ENCODE measurements at places on chromosomes 1 and 21. TPM values are rescaled to one million over a fixed set of nuclear protein-coding genes. Genes with fewer than 3 reads are reported as not detected.
A peak's percentile ranks its signal among the peaks of the same experiment; 100 is the strongest.

DNA sequence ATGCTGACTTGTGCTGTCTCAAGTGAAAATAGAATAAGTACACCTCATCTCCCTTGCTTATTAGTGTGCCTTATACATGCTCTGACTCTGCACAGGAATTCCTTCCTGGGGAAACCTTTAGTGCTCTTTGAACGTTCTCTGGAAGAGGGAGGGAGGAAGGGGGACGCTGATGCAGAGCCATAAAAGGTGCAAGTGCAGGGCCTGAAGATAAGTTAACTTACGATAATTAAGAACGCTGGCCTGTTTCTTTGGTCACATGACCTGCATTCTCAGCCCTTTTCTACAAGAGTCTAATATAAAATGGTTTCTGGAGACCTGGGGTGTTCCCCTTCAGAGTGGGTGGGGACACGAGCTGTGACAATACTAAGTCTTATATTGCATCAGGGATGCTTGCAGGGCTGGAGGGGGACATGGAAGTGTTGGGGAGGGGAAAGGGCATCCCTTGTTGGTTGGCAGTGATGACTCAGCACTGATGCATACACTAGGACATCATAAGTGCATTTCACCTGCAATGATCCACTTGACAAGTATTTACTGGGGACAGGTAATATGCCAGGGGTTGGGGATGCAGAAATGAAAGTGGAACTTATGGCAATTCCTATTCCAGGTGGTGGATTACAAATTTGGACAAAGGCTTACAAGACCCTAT lies 26.3 kb upstream of the KIAA0040 start:
- H3K4me3 ChIP-seq: no peak overlapping the region
- no peak for DNase-seq
- H3K36me3 ChIP-seq: peaks cover 3% of the 10 kb centered on the region
- no peaks in the 10 kb centered on the region for H3K27me3 ChIP-seq
- peaks cover 7% of the 10 kb centered on the region for H3K4me1 ChIP-seq

DNA sequence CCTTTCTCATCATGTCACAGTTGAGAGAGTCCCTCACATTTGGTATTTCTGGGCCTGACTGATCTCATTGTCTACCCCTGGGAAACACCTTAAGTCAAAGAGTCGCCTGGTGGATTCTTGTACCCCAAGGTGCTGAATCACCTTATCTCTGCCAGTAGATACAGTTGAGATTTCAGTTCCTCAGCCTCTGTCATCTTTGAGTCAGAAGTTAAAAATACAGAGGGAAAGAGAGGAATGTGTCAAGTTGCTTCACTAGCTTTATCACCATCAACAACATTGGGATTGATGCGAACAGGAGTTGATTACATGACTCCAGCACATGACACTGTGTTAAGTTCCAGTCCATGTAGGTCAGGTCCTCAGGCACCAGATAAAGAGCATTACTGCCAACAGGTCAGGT lies 513.0 kb downstream of the NUF2 start:
- H3K27ac ChIP-seq: no peak overlapping the region
- no peaks in the 10 kb centered on the region for H3K27me3 ChIP-seq
- no peaks in the 10 kb centered on the region for H3K4me1 ChIP-seq
- H3K36me3 ChIP-seq: no peaks in the 10 kb centered on the region
- DNase-seq: no peak

DNA sequence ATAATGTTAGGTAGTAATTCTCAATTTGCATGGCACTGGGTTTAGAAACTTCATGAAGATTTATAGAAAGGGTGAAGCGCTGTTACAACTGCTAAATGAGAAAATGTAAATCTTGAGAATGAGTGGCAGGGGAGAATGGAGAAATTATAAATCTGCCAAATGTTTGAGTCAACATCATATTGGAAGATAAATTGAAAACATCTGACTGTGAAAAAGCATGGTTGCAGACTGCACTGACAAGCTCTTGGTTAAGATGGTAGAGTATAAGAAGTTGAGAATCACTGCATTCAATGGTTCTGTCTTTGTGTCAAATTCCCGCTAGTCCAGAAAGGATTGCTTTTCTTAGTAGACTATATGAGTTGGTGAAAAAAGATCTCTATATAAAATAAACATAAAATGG lies 113.3 kb upstream of the DUSP10 start:
- no peaks in the 10 kb centered on the region for H3K36me3 ChIP-seq
- H3K4me3 ChIP-seq: no peak overlapping the region
- H3K4me1 ChIP-seq: peaks cover 2% of the 10 kb centered on the region
- DNase-seq: no peak
- no peak overlapping the region for H3K27ac ChIP-seq

GRCh38 chr1:116256875-116257274 lies 116.2 kb upstream of the ATP1A1 start:
- peaks cover 1% of the 10 kb centered on the region for H3K27me3 ChIP-seq
- no peaks in the 10 kb centered on the region for H3K36me3 ChIP-seq
- H3K4me1 ChIP-seq: peaks cover 42% of the 10 kb centered on the region
- DNase-seq: no peak
- H3K4me3 ChIP-seq: no peak overlapping the region
- no peak overlapping the region for H3K27ac ChIP-seq

GRCh38 chr1:238552271-238552670 lies 661.5 kb upstream of the ZP4 start:
- H3K27ac ChIP-seq: no peak overlapping the region
- H3K36me3 ChIP-seq: no peaks in the 10 kb centered on the region
- H3K4me3 ChIP-seq: no peak overlapping the region

The RHCE gene
- 0.17 TPM for total RNA-seq

GRCh38 chr1:230827081-230827681 lies 41.1 kb downstream of the C1orf198 start:
- H3K27ac ChIP-seq: no peak overlapping the region
- DNase-seq: no peak
- no peaks in the 10 kb centered on the region for H3K4me1 ChIP-seq
- H3K4me3 ChIP-seq: no peak overlapping the region

The SRSF11 gene
- total RNA-seq: 252 TPM

The AMY1A gene
- not detected for total RNA-seq

GRCh38 chr21:17554679-17555465 lies 42.0 kb downstream of the CXADR start:
- no peak for DNase-seq
- H3K4me3 ChIP-seq: no peak overlapping the region

- H3K27ac ChIP-seq: no peak overlapping the region
- no peak overlapping the region for H3K4me3 ChIP-seq
- H3K4me1 ChIP-seq: no peaks in the 10 kb centered on the region
Observed at GRCh38 chr1:107669996-107670395, 295.0 kb downstream of the VAV3 start.

DNA sequence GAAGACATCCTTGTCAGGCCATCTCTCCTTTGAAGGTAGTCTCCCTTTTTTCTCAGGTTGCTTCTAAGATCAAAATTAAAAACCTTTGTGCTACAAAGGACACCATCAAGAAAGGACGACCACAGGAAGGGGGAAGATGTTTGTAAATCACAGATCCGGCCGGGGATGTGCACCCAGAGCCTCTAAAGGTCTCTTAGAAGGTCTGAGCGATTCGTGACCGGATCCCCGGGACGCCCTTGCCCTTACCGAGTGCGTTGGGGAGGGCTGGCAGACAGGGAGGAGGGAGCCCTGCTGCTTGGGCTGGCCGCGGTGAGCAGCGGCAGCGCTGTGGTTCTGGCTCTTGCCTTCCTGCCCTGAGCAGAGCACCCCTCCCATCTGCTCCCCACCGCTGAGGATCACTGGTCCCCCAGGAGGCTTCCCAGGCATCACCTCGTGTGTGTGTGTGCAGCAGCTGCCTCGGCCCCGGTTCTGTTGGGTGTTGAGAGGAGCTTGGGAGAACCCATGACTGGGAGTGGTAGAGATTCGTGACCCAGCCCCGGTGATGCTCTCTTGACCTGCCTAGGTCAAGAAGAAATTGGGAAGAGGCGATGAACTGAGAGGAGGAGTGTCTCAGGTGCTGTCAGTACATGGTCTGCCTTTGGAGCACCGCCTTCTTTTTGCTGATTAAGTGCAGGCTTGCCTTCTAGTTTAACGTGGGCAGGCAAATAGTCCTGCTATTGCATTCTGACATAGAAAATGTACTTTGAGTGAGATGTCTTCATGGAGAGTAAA lies 34.5 kb downstream of the AGPAT3 start:
- peaks cover 32% of the 10 kb centered on the region for H3K36me3 ChIP-seq
- H3K4me1 ChIP-seq: peaks cover 14% of the 10 kb centered on the region
- H3K4me3 ChIP-seq: no peak overlapping the region
- peak overlapping the region; percentile 46 for H3K27ac ChIP-seq
- peak; percentile 17 for DNase-seq

The S100A5 gene
- total RNA-seq: 2.7 TPM

DNA sequence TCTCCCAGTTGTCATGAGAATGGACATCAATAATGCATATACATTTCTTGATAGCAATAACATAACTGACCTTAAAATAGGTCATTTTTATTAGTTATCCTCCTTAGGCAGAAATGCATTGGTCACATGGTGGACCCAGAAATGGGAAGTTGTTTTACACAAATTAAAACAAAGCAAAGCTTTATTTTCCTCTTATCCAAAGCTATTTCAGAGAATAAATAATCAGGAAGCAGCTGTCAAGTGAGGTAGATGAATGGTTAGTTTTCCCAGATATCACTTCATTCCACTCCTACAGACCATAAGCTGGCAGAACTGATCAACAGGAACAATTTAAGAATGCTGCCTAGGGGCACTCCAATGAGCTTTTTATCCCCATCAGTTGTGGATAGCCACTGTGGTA lies 16.0 kb upstream of the OLIG1 start:
- no peak overlapping the region for H3K27ac ChIP-seq
- H3K27me3 ChIP-seq: peaks cover 21% of the 10 kb centered on the region
- no peaks in the 10 kb centered on the region for H3K36me3 ChIP-seq
- DNase-seq: no peak
- no peak overlapping the region for H3K4me3 ChIP-seq
- peaks cover 1% of the 10 kb centered on the region for H3K4me1 ChIP-seq

GRCh38 chr1:164660775-164661174 lies 101.8 kb downstream of the PBX1 start:
- DNase-seq: no peak
- H3K36me3 ChIP-seq: no peaks in the 10 kb centered on the region
- no peak overlapping the region for H3K4me3 ChIP-seq
- H3K27ac ChIP-seq: no peak overlapping the region
- H3K4me1 ChIP-seq: peaks cover 9% of the 10 kb centered on the region
- no peaks in the 10 kb centered on the region for H3K27me3 ChIP-seq

- peaks cover 17% of the 10 kb centered on the region for H3K27me3 ChIP-seq
- H3K36me3 ChIP-seq: peaks cover 2% of the 10 kb centered on the region
- H3K27ac ChIP-seq: peak overlapping the region; percentile 96
- peaks cover 25% of the 10 kb centered on the region for H3K4me1 ChIP-seq
- H3K4me3 ChIP-seq: peak overlapping the region; percentile 97
Observed at GRCh38 chr1:206685769-206686477, 1.2 kb downstream of the MAPKAPK2 start.

The USH2A gene
- total RNA-seq: not detected

DNA sequence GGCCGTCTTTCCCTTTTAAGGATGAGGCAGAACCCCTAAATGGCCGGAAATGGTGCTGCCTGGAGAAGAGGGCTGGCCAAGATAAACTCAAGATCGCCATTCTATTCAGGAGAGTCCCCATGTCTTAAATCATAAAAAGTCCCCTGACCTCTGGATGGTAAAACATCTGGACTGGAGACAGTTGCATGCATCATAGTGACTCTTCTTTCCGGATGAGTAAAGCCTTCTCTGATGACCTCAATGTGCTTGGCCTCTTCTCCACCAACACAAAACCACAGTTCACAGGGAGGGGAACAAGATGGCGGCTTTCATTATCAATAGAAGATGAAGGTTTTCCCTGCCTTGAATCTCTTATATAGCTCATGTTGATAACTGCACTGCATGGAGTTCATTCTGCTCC lies 27.5 kb upstream of the H6PD start:
- no peak overlapping the region for H3K27ac ChIP-seq
- H3K4me3 ChIP-seq: no peak overlapping the region
- peaks cover 61% of the 10 kb centered on the region for H3K27me3 ChIP-seq
- peaks cover 14% of the 10 kb centered on the region for H3K4me1 ChIP-seq
- H3K36me3 ChIP-seq: no peaks in the 10 kb centered on the region
- DNase-seq: no peak

The NOS1AP gene
- total RNA-seq: not detected

DNA sequence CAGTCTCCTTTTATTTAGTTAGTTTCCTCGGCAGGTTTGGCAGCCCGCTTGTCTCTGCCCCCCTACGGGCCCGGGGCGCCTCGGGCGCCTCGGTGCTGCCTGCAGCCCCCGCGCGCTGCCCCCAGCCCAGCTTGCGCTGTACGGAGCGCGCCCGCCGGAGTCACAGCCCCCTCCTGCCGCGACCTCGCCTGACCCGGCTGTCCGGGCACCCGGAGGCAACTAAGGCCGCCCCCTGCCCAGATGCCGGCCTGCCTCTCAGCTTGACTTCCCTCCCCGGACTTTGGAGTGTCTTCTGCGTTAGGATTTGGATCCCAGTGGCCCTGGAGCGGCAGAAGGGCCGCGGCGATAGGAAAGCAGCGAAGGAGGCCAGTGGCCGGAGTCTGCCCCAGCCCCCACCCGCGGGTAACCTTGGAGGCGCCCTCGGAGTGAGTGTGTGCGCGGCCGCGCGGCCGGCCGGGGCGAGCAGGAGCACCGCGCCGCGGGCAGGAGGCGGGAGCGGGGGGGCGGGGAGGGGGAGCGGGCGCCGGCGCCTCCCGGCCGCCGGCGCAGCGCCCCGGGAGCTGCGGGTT lies 7.6 kb downstream of the CDKN2C start:
- peaks cover 21% of the 10 kb centered on the region for H3K36me3 ChIP-seq
- peaks cover 31% of the 10 kb centered on the region for H3K27me3 ChIP-seq
- H3K27ac ChIP-seq: peak overlapping the region; percentile 82

GRCh38 chr1:14726606-14727005 lies 128.1 kb downstream of the KAZN start:
- H3K27ac ChIP-seq: no peak overlapping the region
- no peaks in the 10 kb centered on the region for H3K36me3 ChIP-seq
- H3K27me3 ChIP-seq: no peaks in the 10 kb centered on the region
- H3K4me3 ChIP-seq: no peak overlapping the region
- H3K4me1 ChIP-seq: no peaks in the 10 kb centered on the region
- DNase-seq: no peak

GRCh38 chr1:161260376-161261260 lies 2.1 kb downstream of the PCP4L1 start:
- peaks cover 57% of the 10 kb centered on the region for H3K27me3 ChIP-seq
- H3K36me3 ChIP-seq: peaks cover 6% of the 10 kb centered on the region
- no peak overlapping the region for H3K4me3 ChIP-seq
- no peak overlapping the region for H3K27ac ChIP-seq
- peaks cover 13% of the 10 kb centered on the region for H3K4me1 ChIP-seq
- DNase-seq: no peak

The NHLH1 gene
- 0.33 TPM for total RNA-seq

The CDC42BPA gene
- total RNA-seq: 0.91 TPM

Measured in activated naive CD8-positive, alpha-beta T cell treated with anti-CD3 and anti-CD28 coated beads, Interleukin-2, amount 10 ng/mL, durations not matched to agents 7 days and 5 days (primary cell).